ENCODE measurements at places on chromosomes 7 and 10. TPM values are rescaled to one million over a fixed set of nuclear protein-coding genes. Genes with fewer than 3 reads are reported as not detected.

The CNNM2 gene
- total RNA-seq = 1.6 TPM

The NXPH1 gene
- total RNA-seq = not detected

The ANLN gene
- total RNA-seq = 52.9 TPM

The CLDN4 gene
- not detected for total RNA-seq

The BCCIP gene
- 69.5 TPM for total RNA-seq

The PAPOLB gene
- total RNA-seq = 0.15 TPM

The CLCN1 gene
- total RNA-seq = not detected

The DGKB gene
- not detected for total RNA-seq

The ZNF467 gene
- total RNA-seq = 1.8 TPM

The CHRM2 gene
- not detected for total RNA-seq

The CPN1 gene
- not detected for total RNA-seq
